ENCODE measurements at places on chromosomes 2 and 18. TPM values are rescaled to one million over a fixed set of nuclear protein-coding genes. Genes with fewer than 3 reads are reported as not detected.

IL36RN gene
- total RNA-seq, result not detected

GRCh38 chr18:2100694-2101213 lies 470.6 kb downstream of the METTL4 start:
- DNase-seq, result no peak

- DNase-seq, result no peak
Measured at GRCh38 chr2:21263622-21264021, 139.9 kb downstream of the TDRD15 start.

- DNase-seq, result no peak
Measured at GRCh38 chr2:24909555-24910177, 10.4 kb downstream of the ADCY3 start.

DNA sequence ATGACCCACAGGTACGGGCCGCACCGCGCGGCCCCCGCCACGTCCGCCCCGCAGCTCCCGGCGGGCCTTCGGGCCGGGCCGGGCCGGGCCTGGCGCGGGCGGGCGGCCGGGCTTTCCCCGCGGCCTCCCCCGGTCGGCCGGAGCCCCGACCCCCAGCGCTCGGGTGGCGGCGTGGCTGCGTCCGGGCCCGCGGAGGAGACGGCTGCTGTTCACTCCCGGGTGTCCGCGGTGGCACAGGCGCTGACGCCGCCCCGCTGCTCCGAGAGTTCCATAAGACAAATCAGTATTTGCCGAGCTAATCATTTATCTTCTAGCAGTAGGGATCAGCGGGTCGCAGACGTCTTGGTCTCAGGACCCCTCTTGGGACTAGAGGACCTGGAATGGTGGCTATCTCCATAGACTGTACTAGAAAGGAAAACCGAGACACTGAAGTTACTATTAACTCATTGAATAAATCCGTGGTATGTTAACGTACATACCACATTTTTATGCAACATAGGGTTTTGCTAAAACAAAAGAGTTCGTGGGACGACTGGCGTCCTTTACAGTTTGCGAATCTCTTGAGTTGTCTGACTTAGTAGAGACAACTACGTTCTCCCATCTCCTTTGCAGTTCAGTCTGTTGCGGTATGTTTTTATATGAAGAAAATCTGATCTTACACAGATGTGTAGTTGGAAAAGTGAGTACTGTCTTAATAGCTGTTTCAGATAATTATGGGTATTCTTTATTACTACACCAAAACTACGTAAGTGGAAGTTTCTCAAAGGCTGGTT lies 500 bp downstream of the LIMS1 start:
- peak; percentile 31 for DNase-seq

- no peak for DNase-seq
Measured at GRCh38 chr2:224085811-224086210, 46.7 kb upstream of the SERPINE2 start.

ASPRV1 gene
- not detected for total RNA-seq

All from uterus (tissue), 4 donors.